ENCODE measurements at places on chromosomes 3 and 15.

DNA sequence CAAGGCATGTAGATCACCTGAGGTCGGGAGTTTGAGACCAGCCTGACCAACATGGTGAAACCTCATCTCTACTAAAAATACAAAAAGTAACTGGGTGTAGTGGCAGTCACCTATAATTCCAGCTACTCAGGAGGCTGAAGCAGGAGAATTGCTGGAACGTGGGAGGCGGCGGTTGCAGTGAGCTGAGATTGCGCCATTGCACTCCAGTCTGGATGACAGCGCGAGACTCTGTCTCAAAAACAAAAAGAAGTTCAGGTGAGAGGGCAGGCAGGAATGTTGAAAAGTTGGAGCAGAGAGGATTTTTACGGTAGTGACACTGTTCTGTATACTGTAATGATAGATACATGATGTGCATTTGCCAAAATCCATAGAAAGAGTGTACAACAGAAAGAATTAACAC is 31.7 kb downstream of the GXYLT2 start:
- no peak for DNase-seq

DNA sequence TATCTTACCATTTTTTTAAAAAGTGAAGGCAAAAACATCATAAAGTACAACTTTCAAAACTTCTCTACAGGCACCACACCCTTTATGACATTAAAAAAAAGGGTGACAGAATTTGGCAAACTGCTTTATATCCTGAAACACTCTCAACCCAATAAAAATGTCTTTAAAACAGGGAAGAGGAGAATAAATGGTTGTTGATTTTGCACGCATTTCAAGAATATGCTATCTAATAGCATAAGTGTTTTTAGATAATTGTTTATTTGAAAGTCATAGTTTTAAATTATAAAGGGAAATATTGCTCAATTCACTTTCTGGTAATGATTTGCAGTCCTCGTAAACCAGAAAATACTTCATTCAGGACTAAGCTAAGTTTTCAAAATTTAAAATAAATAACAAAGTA is 1.7 kb upstream of the PCOLCE2 start:
- no peak for DNase-seq

- no peak for DNase-seq
These were observed 20.0 kb upstream of the ELP6 start for GRCh38 chr3:47533481-47533880.

GRCh38 chr3:184579513-184579912 is 17.9 kb downstream of the EPHB3 start:
- DNase-seq = no peak

DNA sequence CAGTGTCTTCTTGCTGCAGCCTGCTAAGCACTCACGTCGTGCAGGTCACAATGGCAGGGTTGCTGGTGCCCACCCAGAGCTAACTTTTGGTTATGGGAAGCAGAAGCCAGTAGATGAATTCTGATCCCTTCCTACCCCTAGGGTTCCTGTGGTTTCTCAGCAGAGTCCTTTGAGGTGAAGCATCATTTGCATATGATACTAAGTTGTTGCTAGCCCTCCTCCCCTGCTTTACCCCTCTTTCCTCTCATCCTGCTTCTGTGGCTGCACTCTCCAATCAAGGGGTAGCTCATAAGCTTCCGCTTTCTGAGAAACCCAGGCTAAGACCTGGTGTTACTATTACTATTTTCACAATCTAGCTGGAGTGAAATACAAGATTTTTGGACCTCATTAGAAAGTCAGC is 22.1 kb upstream of the HEG1 start:
- no peak for DNase-seq

DNA sequence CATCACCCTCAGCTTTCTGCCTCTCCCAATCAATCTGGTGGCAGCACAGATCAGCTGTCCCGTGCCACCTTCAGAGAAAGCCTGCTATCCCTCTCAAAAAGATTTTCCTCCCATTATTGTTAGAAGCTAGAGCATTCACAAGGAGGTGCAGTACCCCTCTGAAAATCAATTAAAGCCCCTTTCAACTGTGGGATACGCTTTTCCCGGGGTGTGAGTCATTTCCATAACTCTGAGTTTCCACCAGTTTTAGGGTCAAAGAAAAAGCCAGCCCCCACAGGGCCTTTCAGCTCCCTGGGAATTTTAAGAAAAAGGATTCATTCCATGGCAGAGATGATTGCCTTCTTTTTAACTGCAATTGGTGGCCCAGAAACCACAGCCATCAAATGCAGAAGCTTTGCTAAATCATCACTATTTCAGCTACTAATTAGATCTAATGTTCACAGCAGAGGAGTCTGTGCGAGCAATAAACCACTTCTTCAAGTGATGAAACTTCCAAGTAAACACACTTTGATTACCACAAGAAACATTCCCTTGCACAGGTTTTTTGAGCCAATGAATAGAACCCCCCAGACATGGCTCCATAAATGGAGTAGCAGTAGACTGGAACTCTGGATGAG is 270.0 kb upstream of the TPRG1 start:
- DNase-seq = no peak

- DNase-seq = no peak
These were observed 73.4 kb upstream of the TP63 start for GRCh38 chr3:189557824-189558223.

DNA sequence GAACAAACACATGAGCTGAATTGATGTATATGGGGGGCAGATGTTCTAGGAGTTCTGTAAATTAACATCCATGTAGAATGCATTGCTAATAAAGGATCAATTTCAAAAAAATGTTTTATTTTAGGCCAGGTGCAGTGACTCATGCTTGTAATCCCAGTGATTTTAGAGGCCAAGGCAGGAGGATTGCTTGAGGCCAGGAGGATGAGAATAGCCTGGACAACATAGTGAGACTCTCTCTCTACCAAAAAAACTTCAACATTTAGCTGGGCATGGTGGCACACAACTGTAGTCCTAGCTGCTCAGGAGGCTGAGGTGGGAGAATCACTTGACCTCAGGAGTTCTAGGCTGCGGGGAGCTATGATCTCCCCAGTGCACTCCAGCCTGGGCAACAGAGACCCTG is 6.5 kb upstream of the NUP210 start:
- DNase-seq = no peak

DNA sequence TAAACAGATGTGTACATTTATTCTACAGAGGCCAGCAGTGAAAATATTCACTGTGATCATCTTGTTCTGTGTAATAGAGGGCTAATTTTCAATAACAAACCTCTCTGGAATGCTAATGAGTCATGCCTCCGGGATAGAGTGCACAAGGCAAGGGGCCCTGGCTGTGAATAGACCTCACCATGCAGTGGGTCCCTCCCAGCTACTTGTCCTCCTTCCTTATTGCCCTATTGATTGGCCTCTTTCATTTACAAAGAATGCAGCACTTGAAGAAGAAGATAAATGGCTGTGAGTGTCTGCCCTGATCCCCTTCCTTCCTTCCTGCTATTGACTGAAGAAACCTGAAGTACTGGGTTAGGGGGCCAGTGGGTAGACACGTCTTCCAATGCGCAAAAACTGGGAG is 436.3 kb downstream of the WDR72 start:
- DNase-seq = no peak

GRCh38 chr3:10983219-10983916 is 9.2 kb upstream of the SLC6A1 start:
- DNase-seq = peak; percentile 87

GRCh38 chr15:69869881-69870505 is 227.7 kb downstream of the TLE3 start:
- DNase-seq = no peak

DNA sequence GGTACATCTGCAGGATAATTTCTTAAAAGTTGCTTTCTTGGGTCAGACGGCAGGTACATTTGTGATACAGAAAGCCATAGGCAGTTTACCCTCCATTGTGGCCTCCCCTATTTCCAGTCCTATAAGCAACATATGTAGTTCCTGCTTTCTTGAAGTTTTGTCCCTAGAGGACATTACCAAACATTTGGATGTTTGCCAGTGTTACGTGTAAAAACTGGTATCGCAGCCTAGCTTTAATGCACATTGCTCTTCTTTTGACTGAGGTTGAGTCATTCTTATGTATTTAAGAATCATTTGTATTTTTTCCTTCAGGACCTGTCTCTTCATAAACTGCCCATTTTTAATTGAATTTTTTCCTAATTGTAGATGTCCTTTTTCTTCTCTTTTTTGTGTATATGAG is 114.3 kb downstream of the DIPK2A start:
- DNase-seq = no peak

DNA sequence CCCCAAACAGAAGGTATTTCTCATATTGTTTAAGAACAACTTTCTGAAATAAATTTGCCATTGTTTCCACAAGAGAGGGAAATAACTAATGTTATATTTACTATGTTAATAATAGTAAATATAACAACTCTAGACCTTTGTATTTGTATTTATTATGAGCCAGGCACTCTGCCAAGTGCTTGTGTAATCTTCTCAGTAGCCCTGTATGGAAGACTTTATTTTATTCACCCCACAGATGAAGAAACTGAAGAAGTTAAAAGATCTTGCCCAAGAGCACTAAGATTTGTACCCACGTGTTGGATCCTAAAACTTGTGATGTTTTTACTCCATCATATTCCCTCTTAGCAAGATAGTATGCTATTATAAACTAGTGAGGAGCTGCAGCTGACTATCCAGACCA is 12.0 kb upstream of the GNB4 start:
- DNase-seq = no peak

- DNase-seq = no peak
These were observed 756.6 kb upstream of the ARPP21 start for GRCh38 chr3:34882764-34883163.

DNA sequence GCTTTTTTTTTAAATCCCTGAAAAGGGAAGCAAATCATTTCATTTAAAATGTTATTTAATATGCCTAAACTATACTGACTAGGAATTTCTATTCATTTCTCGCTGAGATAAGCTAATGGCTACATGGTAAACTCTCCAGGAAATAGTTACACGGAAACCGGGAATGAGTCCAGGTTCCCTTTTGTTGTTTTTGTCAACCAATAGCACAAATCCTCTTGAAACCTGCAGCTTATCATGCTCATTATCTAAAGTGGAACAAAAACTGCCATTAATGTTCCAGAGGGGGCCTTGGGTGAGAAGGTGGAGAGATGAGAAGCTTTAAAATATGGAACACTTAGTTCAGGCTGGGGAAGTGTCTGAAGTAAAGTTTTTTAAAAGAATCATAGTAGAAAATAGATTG is 113.5 kb upstream of the ALCAM start:
- no peak for DNase-seq

GRCh38 chr3:129645286-129645685 is 38.8 kb upstream of the PLXND1 start:
- no peak for DNase-seq

DNA sequence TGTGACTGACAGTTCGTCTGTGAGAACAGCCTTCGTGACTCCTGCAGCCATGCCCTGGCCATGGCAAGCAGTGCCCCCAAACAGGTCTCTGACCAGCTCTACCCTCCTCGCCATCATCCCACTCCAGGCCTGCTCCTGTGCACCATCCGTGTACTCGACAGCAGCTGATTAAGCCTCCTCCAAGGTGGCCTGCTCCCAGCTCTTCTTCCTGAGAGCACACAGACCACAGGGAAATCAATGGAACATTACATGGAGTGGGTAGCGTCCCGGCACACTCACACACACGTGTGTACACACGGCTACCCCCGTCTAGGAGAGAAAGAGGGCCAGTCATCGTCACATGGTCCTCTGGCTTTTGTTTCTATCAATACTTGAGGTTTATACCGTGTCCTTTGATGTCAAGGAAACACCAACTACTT is 21.1 kb downstream of the ANXA2 start:
- DNase-seq = no peak

- no peak for DNase-seq
These were observed 45.9 kb upstream of the CP start for GRCh38 chr3:149267565-149267964.

DNA sequence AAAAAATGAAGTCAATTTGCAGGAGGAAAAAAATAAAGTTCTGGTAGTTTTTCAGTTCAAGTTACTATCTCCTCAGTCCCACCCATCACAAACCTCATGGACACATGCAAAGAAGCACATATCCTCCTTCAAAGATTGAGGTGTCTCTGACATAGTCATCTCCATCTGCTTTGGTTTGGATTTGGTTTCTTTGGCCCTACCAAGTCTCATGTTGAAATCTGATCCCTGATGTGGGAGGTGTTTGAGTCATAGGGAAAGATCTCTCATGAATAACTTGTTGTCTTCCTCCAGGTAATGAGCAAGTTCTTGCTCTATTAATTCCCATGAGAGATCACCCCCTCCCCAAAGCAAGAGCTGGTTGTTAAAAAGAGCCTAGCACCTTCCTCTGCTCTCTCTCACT is 446.8 kb downstream of the IGSF11 start:
- DNase-seq = no peak

DNA sequence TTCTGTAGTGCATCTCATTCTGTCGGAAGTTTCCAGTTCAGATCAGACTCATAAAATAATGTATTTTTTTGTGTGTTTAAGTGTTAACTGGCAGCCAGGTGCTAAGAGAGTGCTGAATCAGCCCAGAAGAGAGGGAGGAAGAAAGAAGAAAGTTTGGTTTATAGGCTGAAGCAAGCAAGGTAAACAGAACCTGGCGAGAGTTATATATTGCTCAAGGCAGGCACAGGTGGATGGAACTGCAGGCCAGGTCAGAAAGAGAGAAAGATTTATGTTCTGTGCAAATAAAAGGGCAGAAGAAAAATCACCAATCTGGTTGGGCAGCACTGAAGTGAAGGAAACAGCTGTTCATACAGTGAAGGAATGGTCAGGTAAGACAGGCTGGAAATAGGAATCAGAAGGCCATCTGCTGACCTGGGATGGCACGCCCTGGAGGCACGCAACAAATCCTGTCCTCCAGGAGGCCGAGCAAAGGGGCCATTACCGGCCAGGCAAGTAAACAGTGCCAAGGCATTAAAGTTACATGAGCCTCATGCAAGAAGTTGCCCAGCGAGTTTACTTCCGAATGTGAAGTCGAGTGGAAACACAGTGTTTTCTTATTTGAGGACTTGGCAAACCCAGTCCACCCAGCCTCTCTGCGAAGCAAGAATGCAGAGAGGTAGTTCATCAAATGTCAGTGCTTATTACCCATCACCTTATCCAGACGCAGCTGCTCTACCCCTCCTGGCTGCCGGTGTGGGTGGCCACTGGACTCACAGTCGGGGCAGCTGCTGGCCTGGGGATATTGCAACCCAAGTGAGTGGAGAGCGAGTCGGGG is 309.8 kb downstream of the VPS13C start:
- no peak for DNase-seq

GRCh38 chr3:181316482-181316881 is 326.9 kb upstream of the DNAJC19 start:
- no peak for DNase-seq

GRCh38 chr3:37223576-37223975 is 49.2 kb upstream of the LRRFIP2 start:
- DNase-seq = no peak

GRCh38 chr3:168476360-168476980 is 380.7 kb upstream of the GOLIM4 start:
- DNase-seq = no peak

DNA sequence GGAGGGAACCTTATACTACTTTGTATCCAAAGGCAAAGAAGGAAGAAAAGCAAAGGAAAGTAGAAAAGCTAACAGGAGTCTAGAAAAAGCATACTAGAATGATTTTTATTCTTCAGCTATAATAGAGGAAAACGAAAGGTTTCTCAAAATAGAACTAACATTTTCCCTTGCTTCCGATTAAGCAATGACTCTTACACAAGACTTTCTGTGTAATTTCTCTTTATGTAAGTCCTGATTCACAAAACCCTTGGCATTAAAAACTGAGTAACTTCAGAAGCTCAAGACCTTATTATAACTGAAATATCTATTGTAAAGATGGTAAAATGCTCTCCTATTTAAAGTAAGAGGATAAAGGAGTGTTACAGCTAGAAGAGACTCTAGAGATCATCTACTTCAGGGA is 97.4 kb downstream of the DTWD1 start:
- DNase-seq = no peak

Measured in H54 (cell line).